ENCODE measurements at places on chromosomes 13 and 19. TPM values are rescaled to one million over a fixed set of nuclear protein-coding genes. Genes with fewer than 3 reads are reported as not detected.
A peak's percentile ranks its signal among the peaks of the same experiment; 100 is the strongest.

- DNase-seq, result peak; percentile 68
Observed at GRCh38 chr13:94825507-94825906, 113.2 kb upstream of the SOX21 start.

DNA sequence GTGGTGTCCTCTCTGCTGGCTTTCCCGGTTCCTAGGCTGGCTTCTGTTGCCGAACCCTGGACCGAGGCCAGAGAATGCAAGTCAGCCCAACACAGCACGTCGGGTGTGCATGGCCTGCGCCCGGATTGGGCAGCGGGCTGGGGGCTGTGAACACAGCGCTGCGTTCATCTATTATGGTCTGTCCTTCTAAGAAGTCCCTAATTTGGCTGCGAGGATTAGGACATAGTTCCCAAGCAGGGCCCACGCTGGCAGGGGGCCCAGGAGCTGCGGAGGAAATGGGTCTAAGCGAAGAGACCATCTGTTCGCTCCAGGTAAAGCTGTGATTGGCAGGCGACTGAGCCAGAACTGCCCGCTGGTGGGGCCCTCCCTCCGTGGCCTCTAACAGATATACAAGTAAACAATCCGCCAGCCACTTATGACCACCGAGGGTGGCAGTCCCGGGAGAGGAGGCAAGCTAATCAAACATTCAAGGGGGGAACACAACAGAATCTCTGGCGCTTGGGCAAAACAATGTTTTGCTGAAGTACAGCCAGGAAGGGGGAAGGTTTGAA lies 6.0 kb downstream of the SYCE2 start:
- DNase-seq, result peak; percentile 87

Gene ZNF229
- total RNA-seq, result 4.1 TPM

DNA sequence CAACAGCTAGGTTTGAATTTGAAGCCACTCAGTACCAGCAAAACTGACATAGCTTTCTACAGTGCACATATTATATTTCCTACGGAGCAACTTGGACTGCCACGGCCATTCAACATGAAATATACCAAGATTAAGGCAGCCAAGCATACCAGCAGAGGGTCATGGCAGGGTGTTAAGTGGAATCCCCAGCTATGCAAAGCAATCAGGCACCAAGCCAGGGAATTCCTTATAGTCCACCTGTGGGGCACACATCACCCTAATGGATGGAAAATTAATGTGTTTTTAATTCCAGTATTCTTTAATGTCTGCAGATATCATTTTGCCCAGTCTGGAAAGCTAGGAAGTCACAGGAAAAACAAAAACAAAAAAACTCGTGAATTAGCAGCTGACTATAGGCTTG lies 1190.3 kb downstream of the EFNB2 start:
- DNase-seq, result no peak

DNA sequence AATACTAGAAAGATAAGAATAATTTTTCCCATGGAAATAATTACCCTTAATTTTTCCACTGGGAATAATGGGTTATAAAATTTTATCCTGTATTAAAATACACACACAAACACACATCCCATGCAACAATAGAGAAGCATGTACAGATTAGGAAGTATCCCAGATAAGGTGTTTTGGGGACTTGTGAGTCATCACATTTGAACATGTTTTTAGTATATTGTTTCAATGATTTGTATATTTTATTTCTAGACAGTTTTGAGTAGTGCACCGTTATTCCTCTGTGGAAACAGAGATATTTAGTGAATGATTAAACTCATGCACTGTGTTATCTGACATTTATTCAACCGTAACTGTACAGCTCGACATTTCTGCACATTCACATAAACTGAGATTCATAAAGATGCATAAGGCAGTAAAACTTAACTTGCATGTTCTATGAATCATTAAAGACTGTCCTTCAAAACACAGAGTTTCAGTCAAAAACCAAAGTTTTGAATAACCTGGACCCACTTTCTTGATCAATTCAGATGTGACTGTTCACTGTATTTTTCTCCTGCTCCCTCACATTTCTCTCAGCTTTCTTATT lies 30.1 kb downstream of the KLF12 start:
- DNase-seq, result no peak

DNA sequence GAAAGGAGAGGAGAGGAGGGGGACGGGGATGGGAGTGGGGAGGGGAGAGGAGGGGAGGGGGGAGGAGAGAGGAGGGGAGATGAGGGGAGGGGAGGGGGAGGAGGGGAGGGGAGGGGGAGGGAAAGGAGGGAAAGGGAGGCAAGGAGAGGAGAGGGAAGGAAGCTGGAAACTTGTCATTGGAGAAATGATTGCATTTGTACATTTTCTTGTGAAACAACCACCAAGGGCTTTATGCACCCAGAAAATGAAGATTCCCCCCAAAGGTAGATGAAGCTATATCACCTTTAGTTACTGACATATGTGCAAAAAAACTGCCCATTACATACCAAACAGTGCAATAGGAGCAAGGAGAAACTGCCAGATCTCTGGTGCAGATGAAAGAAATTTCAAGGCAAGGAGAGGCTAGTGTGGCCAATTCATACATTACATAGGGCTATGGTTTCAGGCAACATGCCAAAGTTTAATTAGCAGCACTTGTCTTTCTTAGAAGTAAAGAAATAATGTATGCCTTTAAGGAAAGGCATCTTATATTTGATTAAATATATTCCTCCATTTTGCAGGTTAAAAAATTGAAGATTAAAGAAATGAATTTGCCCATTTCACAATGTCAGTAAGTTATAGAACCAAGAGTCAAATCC lies 49.5 kb upstream of the STK24 start:
- DNase-seq, result no peak

Gene DDA1
- total RNA-seq, result 6.5 TPM

DNA sequence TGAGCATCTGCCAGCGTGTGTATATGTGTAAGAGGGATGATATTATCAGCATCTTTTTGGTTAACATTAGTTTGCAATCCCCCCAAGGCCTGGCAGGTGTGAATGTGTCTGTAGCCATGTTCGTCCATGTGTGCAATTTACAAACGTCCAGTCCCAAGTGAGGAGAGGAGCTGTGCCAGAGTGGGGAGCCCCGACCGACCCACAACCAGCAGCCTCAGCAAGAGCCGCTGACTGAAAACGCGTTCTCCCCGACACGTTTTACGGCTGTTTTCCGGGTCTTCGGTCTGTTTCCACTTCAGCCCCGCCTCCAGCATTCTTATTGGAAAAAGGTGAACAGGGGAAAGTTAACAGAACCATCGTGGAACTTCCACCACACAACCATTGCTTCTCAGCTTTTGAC lies 119.1 kb upstream of the SOX1 start:
- DNase-seq, result no peak

DNA sequence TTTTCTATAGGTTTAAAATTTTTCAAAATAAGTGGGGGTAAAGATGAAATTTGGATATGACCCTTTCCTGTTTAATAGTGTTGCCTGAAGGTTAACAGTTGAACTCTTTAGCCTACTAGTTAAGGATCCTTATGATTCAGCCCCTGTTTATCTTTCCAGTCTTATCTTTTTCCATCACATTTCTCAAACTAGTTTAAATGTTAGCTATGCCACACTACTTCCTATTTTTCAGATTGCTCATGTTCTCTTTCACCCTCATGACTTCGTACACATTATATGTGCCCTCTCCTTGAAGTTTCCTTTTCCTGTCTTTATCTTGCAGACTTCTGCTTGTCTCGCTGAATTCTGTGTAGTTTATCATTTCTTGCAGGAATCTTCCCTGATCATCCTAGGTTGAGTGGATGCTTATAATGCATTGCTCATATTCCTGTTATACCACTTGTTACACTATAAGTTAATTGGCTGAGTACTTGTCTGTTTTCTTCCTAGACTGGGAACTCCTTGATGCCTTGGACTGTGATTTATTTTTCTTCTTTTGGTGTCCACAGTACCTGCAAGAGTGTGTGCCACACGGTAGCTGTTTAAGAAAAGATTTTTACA lies 86.7 kb downstream of the FNDC3A start:
- no peak for DNase-seq

Gene ADGRE3
- total RNA-seq, result not detected

GRCh38 chr19:7663706-7664105 lies 5.1 kb upstream of the RETN start:
- DNase-seq, result no peak

- DNase-seq, result no peak
Observed at GRCh38 chr19:4986471-4986891, 17.6 kb downstream of the KDM4B start.

GRCh38 chr13:61486496-61486895 lies 70.8 kb upstream of the PCDH20 start:
- no peak for DNase-seq

DNA sequence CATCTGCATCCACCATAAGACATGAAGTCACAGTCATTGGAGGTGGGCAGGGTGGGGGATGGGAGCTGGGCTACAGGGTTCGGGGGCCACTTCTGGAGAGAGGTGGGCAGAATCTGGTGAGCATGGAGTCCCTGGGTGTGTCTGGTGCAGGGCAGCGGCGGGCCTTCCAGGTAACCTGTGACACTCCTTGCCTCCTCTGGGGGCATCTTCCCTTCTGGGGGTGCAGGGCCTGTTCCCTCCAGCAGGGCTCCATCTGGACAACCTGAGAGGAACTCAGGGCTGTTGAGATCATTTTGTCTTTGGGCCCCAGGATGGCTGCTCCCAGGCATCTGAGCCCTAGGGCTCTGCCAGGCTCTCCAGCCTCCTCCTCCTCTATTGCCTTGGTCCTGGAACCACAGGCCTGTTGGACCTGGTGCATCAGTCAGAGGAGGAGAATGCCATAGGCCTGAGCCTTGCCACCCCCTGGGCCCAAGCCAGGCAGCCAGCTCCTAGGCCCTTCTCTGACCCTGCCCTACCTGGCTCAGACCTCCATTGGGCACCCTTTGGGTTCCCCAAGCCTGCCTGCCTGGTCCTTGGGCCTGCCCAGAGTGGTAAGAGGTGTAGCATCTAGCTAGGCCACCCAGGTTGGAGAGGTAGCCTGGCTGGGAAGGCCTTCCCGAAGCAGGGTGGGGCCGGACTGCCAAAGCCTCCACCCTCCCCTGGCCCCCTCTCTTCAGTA lies 13.4 kb downstream of the LYL1 start:
- no peak for DNase-seq

DNA sequence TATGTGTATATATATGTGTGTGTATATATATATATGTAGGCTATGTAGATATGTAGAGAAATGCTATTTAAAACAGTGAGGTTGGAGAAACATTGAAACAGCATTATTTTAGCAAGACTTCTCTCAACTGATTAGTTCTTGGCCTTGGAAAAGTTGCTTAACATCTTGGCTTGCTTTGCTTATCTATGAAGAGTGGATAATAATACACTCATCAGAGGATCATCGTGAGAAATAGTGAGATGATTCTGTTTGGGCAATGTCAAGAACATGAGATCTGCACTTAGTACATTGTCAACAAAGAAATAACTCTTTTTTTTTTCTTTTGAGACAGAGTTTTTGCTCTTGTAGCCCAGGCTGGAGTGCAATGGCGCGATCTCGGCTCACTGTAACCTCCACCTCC lies 128.3 kb downstream of the KLF5 start:
- DNase-seq, result no peak

Gene CEACAM19
- total RNA-seq, result not detected

DNA sequence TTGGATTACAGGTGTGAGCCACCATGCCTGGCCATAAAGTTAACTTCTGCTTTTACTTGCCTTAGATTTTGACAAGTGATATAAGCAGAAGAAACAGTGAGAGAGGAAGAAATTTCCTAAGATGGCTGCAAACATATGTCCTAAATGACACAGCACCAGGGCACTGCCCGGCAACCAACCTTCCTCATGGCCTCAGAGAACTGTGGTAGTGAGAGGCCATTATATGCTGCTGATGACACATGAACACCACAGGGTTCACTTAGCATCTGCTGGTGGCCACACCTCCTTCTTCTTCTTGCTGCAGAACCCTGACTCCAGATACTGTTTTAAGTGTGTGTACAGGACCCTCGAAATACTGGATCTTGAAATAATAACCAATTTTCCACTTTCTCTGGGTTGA lies 88.2 kb downstream of the KCTD12 start:
- DNase-seq, result no peak

- DNase-seq, result peak; percentile 91
Observed at GRCh38 chr13:28494778-28495537, at the start of gene FLT1. Gene FLT1, minus strand, starts transcription at chr13:28495128. Its CDS starts 285 bp downstream, at chr13:28494843.

- DNase-seq, result peak; percentile 39
Observed at GRCh38 chr19:35641515-35642151, at the start of gene ETV2. Gene ETV2, plus strand, starts transcription at chr19:35641745. Its CDS starts 716 bp downstream, at chr19:35642461.

DNA sequence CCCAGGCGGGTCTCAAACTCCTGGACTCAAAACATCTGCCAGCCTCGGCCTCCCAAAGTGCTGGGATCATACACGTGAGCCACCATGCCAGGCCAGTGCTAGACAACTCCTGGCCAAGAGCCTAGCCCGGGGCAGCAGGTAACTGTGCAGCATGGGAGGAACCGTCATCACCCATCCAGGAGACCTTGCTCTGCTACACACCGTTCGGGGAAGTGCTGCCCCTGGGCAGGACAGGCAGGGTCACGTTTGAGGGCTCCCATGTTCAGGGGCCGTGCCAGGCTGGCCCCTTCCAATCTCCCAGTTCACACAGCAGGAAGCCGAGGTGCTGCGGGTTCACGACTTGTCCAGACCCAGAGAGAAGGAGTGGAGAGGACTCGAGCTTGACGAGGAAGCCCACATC lies 35.1 kb downstream of the NAXD start:
- DNase-seq, result no peak

Gene FFAR1
- 0.48 TPM for total RNA-seq

GRCh38 chr19:19514881-19515641 lies at the start of gene TSSK6:
Gene TSSK6, minus strand, starts transcription at chr19:19515548. Its CDS starts 121 bp downstream, at chr19:19515427.
- no peak for DNase-seq

GRCh38 chr19:10543420-10544241 lies at the start of gene ATG4D:
Gene ATG4D, plus strand, starts transcription at chr19:10543904. Its CDS starts 187 bp downstream, at chr19:10544091.
- peak; percentile 72 for DNase-seq

DNA sequence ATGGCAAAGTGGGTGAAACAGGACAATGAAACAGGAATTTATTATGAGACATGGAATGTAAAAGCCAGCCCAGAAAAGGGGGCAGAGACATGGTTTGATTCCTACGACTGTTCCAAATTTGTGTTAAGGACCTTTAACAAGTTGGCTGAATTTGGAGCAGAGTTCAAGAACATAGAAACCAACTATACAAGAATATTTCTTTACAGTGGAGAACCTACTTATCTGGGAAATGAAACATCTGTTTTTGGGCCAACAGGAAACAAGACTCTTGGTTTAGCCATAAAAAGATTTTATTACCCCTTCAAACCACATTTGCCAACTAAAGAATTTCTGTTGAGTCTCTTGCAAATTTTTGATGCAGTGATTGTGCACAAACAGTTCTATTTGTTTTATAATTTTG lies 8.6 kb downstream of the CLN5 start:
- peak; percentile 33 for DNase-seq

- no peak for DNase-seq
Observed at GRCh38 chr13:59745392-59745788, 418.3 kb downstream of the DIAPH3 start.

- no peak for DNase-seq
Observed at GRCh38 chr13:39432196-39432595, 170.8 kb downstream of the LHFPL6 start.

DNA sequence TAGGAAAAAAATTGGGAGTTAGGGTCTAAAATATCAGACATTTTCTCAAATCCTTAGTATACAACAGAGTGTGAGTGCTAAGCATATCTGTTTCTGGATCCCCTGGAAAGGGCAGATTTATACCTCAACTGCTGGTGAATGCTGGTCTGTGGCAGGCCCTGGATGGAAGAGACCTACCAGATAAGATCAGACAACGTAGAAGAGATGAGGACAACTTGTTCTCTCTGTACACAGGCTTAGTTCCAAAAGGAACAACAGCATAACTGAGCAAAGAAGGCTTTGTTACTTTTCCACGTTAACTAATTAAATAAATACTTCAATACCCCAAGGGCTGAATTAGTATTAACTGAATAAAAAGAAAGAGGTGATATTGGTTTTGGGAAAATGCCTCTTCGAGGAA lies 1277.3 kb downstream of the SLITRK5 start:
- DNase-seq, result no peak

Gene ZNF570
- total RNA-seq, result 9.6 TPM

- no peak for DNase-seq
Observed at GRCh38 chr13:100545684-100546061, 42.9 kb downstream of the GGACT start.

Gene PABPC3
- total RNA-seq, result 0.24 TPM

Data from umbilical cord (tissue), 2 donors.